ENCODE measurements at places on chromosomes 3 and 15. TPM values are rescaled to one million over a fixed set of nuclear protein-coding genes. Genes with fewer than 3 reads are reported as not detected.

Gene FGD5
- total RNA-seq = 0.79 TPM

Gene ARGFX
- not detected for total RNA-seq

Gene CELF6
- total RNA-seq = 1.7 TPM

Gene RPL4
- 2,089 TPM for total RNA-seq

Gene FGF7
- total RNA-seq = not detected

Gene SSR3
- 73.9 TPM for total RNA-seq

Gene XCR1
- not detected for total RNA-seq

Gene TRAT1
- total RNA-seq = 85.0 TPM

Gene CCRL2
- total RNA-seq = 10.6 TPM

Gene DAPK2
- total RNA-seq = 0.72 TPM

Gene DBR1
- total RNA-seq = 19.6 TPM

Gene ZBED2
- total RNA-seq = 0.27 TPM

Gene CCR2
- 9.5 TPM for total RNA-seq

Gene SLC51B
- total RNA-seq = not detected

Gene C3orf22
- not detected for total RNA-seq

Gene RCCD1
- 6.2 TPM for total RNA-seq

Gene DUOXA1
- total RNA-seq = not detected

Gene MTMR10
- total RNA-seq = 36.5 TPM

Gene NEO1
- total RNA-seq = 2.7 TPM

Gene ALDH1L1
- total RNA-seq = not detected

Gene SERPINI2
- not detected for total RNA-seq

Gene CCNB2
- total RNA-seq = 1.8 TPM

Gene PATL2
- 44.1 TPM for total RNA-seq

Gene DYNLT2B
- total RNA-seq = 9.1 TPM

Gene LRRIQ4
- not detected for total RNA-seq

Gene C3orf85
- not detected for total RNA-seq

GRCh38 chr15:41480396-41481140 is 13.1 kb upstream of the ITPKA start:
- no peak for DNase-seq

- DNase-seq = no peak
Measured at GRCh38 chr15:73948982-73949381, 22.7 kb downstream of the LOXL1 start.

GRCh38 chr15:58564981-58565380 is 133.2 kb downstream of the LIPC start:
- DNase-seq = no peak

- no peak for DNase-seq
Measured at GRCh38 chr3:176920766-176921160, 276.5 kb downstream of the TBL1XR1 start.

GRCh38 chr3:147914532-147914931 is 505.4 kb downstream of the ZIC1 start:
- no peak for DNase-seq

DNA sequence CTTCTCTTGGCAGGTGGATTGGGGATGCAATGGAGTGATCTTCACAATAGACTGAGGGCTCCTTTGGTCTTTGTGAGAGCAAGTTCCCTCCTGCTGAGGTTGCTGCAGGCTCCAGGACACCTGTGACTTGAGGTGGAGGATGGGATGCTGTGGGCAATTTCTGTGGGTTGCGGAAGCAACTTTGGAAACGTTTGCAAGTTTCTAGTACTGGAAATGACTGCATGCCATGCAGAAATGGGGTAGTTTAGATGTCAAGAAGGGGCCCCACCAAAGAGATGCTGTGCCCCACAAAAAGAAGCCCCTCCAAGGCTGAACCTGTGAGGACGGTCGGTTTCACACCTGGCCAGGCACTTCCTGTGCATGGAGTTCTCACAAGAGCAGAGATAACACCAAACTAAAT is 80.4 kb upstream of the XCR1 start:
- no peak for DNase-seq

GRCh38 chr15:59828861-59829260 is 139.7 kb upstream of the BNIP2 start:
- DNase-seq = no peak

- DNase-seq = no peak
Measured at GRCh38 chr3:118587037-118587741, 447.5 kb downstream of the IGSF11 start.

GRCh38 chr3:112751061-112751460 is 95.6 kb downstream of the CD200R1L start:
- no peak for DNase-seq

DNA sequence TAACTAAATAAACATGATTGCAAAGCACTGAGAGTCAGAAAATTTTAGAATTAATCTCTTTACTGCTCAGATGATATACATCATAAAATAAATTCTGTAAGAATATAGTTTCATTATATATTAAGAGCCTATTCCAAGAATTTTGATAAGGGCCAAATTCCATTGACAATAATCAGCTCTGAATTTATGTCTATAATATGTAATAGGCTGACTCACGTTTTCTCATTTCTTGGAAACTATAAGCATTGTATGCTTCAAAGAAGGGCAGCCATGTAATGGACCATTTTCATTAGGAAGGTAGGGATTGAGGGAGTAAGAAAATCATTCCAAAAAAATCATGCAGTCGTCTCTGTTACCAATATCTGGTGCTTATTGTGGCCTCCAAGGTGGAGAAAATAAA is 315.9 kb downstream of the ZIC4 start:
- no peak for DNase-seq

- DNase-seq = no peak
Measured at GRCh38 chr3:113034011-113034410, 43.2 kb downstream of the GTPBP8 start.

DNA sequence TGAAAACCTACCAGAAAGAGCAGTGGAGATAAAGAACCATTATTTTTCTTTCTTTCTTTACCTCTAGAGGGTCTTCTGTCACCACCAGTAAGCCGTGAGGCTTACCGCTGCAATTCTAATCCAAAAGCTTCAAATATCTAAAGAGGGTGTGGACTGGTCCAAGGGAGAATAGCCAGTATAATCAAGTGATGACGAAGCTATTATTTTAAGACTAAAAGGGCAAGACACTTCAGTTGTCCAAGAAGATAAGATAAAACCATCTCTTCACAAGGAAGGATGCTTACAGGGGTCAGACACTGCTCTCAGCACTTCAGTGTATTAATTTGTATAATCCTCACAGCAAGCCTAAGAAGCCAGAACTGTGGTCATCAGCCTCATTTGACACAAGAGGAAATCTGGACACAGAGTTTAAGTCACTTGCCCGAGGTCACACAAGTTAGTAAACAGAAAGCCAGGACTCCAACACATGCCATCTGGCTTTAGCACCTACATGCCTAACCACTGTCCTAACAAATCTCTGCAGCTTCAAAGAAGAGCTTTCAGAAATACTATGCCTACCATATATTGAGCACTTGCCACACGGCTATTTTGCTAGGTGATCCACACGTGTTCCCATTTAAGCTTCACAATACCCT is 14.6 kb downstream of the HDC start:
- no peak for DNase-seq

DNA sequence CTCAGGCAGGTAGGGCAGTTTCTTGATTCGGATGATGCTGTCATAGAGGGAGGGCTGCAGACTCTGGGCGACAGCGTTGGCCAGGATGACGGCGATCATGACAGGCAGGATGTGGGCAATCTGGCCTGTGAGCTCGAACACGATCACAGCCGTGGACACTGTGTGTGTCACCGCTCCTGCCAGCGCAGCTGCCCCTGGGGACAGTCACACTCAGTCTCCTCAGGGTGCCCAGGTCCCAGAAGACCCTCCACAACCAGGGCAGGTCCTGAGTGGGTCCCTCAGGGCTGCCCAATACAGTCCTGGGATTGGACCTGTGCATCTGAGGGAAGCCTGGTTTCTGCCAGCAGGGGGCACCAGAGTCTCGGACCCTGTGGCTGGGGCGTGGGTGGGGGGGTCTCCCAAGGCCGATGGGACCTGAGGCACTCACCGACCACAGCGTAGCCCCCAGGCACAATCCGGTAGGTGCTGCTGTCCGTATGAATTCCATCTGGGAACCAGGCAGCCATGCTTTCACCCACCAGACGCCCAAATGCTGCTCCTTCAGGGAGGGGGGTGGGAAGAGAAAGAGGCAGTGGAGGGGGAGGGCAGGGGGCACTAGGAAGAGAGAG is 7.2 kb downstream of the CLCN2 start:
- DNase-seq = peak; percentile 45

- DNase-seq = no peak
Measured at GRCh38 chr3:24605511-24606028, 110.9 kb upstream of the THRB start.

DNA sequence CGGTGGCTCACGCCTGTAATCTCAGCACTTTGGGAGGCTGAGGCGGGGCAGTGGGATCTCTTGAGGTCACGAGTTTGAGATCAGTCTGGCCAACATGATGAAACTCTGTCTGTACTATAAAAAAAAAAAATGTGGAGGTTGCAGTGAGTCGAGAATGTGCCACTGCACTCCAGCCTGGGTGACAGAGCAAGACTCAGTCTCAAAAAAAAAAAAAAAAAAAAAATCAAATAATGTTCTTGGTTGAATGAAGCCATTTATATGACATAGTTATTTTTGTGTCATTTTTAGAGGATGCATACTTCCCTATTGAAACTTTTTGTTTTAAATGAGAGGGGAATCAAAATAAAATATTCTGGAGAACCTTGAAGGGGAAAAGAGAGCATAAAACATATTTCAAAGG is 3.1 kb downstream of the HMCES start:
- no peak for DNase-seq

DNA sequence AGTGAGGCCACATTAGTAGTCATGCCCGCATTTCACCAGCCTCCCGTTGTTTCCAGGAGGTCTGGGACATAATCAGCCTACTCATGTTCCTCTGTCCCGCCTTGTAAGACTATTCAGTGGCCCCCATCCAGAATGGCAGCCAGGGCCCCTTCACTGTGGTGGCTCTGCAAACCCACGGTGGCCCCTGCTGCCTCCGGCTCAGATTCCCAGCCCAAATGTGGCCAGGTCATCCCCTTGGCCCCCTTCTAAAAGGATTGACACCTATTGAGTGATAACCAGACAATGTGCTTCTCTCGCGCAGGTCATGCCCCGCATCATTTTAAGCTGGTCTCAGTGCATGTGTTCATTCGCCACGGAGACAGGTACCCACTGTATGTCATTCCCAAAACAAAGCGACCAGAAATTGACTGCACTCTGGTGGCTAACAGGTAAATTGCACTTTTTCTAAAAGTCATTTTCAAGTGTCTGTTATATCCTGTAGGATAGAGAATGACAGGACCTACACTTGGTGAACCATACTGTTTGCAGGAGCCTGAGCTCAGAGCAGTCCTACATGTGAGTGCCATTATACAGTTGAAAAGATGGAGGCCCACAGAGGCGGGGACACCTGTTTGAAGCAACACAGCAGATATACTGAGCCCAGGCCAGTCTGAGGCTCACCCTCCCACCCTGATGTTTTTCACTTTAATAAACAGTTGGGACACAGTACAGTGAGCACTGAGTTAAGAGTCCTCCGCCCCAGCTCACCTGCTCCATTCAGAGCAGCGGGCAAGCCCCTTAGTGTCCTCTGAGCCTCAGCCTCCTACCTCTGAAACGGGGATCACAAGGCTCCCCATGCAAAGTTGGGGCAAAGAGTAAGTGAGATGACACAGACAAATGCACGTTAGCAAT is 47.7 kb downstream of the PXYLP1 start:
- peak; percentile 50 for DNase-seq

- peak; percentile 87 for DNase-seq
Measured at GRCh38 chr3:141412087-141412935, 44.0 kb downstream of the ZBTB38 start.

- peak; percentile 68 for DNase-seq
Measured at GRCh38 chr15:31326875-31327668, 437 bp downstream of the KLF13 start.

DNA sequence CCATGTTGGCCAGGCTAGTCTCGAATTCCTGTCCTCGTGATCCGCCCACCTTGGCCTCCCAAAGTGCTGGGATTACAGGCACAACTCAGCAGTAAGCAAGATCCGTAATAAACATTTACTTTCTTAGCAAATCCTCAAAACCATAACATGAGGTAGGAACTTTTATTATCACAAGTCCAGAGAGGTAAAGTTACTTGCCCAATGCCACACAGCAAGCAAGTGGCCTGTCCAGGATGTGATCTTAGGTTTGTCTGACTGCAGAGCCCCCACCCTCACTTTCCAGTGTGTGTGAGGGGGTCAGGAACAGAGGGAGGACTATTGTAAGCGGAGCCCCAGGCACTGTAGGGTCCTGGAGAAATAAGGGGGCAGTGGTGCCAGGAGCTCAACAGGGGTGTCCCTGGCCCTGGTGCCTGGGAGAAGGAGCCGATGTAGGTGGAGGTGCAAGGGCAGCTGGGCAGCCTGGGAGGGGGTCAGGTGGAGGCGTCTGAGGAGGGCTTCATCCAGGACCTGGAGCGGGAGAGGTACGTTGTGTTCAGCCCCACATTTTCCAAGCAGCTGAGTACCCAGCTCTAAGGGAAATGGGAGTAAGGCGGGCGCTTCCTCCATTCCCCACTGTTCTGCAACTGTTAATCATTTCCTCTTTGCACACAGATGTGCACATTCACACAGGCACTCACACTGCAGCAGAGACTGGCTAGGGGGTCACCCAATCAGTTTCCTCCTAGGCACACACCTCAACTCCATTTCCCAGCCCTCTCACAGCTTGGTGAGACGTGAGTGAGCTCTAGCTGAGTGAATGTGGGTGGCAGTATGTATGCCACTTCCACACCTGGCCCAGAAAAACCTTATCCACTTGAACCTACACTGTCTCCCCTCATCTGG is 5.9 kb downstream of the RPUSD3 start:
- no peak for DNase-seq

- no peak for DNase-seq
Measured at GRCh38 chr3:44899683-44900367, 25.4 kb downstream of the TGM4 start.

- no peak for DNase-seq
Measured at GRCh38 chr3:16357186-16358121, 92.4 kb downstream of the OXNAD1 start.

GRCh38 chr3:126552688-126553283 is 5.9 kb downstream of the C3orf22 start:
- no peak for DNase-seq

DNA sequence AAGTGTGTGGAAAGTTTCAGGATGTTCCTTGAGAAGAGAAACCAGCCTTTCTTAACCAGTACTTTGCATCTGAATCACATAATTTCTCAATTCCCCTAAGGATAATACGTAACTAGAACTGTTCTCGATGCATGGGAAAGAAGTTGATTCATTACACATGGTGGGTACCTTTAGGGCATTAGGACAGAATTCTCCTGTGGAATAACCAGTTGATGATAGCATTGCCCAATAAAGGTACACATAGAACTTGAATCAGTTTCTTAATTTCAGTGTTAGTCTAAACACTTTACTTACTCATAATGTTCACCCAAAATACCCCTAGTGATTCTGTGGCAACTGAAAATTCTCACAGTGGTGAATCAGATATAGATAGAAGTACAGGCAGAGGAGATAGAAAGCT is 1030.9 kb downstream of the ROBO1 start:
- DNase-seq = no peak

DNA sequence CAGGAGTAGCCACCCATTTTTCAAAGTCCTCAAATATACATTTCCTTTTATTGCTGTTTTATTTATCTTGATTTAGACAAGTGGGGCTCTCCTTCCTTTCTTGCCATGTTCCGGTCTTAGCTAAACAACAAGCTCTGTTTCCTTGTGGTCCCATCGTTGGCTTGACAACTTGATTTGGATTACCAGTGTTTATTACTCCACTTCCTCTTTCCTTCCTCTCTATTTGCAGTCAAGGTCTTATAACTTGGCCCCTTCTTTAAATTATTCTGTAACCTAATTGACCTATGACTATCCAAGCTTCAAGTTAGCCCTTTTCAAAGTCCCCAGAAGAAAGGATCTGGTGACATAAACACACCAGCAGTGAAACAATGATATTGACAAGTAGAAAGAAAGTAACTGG is 130.6 kb upstream of the STT3B start:
- no peak for DNase-seq

- DNase-seq = no peak
Measured at GRCh38 chr3:102156426-102156825, 278.4 kb upstream of the ZPLD1 start.

Measured in CD4-positive, CD25-positive, alpha-beta regulatory T cell (primary cell).